Activated CD4-positive, alpha-beta memory T cell treated with anti-CD3 and anti-CD28 coated beads, Interleukin-2, amount 10 ng/mL, durations not matched to agents 7 days and 5 days (primary cell): ENCODE measurements at places on chromosomes 2 and 18. TPM values are rescaled to one million over a fixed set of nuclear protein-coding genes. Genes with fewer than 3 reads are reported as not detected.

DNA sequence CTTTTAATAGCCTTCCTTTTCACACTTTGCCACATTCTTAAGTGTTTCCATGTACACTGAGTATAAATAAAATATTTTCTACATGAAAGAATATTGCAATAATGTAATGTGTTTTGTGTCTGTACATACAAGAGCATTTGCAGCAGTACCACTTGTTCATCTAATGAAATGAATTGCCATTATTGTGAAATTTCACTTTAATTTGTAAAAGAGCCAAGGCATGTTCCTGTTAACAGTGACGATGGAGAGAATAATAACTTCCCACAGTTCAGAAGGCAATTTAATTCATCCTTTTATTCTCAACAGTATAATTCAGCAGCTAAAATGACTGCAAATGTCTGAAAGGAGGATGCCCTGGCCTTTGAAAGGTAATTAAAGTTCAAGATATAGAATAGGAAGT is 853.9 kb downstream of the LRRTM4 start:
- H3K4me1 ChIP-seq = no peaks in the 10 kb centered on the region
- H3K4me3 ChIP-seq = no peak overlapping the region
- no peak overlapping the region for H3K27ac ChIP-seq
- no peaks in the 10 kb centered on the region for H3K27me3 ChIP-seq
- no peak for DNase-seq

- H3K36me3 ChIP-seq = peaks cover 51% of the 10 kb centered on the region
- H3K4me3 ChIP-seq = peak overlapping the region; percentile 93
- no peak for DNase-seq
- peaks cover 60% of the 10 kb centered on the region for H3K4me1 ChIP-seq
- H3K27ac ChIP-seq = peak overlapping the region; percentile 93
- no peaks in the 10 kb centered on the region for H3K27me3 ChIP-seq
Measured at GRCh38 chr2:177261116-177262060, 3.1 kb downstream of the NFE2L2 start.

- DNase-seq = no peak
- peaks cover 3% of the 10 kb centered on the region for H3K27me3 ChIP-seq
- H3K27ac ChIP-seq = no peak overlapping the region
- H3K4me3 ChIP-seq = no peak overlapping the region
Measured at GRCh38 chr2:231359948-231360347, 35.6 kb upstream of the B3GNT7 start.

DNA sequence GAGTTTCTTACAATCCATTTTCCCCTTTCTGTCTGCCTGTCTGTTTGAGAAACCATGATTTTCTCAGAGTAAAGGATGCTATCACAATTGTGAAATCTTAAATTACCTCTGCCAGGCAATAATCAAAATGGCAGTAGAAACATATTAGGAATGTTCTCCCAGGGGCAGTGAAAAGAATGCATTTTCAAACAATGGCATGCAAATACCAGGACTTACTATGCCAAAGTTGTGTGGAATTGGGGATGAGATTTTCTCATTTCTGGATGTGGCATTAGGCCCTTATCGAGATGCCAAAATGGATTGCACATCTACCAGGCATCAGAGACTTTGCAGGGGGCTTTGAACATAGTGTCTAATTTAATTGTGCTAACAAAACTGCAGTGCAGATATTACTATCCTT is 821.4 kb downstream of the RNF144A start:
- no peak overlapping the region for H3K27ac ChIP-seq
- H3K36me3 ChIP-seq = peaks cover 76% of the 10 kb centered on the region
- no peak for DNase-seq

DNA sequence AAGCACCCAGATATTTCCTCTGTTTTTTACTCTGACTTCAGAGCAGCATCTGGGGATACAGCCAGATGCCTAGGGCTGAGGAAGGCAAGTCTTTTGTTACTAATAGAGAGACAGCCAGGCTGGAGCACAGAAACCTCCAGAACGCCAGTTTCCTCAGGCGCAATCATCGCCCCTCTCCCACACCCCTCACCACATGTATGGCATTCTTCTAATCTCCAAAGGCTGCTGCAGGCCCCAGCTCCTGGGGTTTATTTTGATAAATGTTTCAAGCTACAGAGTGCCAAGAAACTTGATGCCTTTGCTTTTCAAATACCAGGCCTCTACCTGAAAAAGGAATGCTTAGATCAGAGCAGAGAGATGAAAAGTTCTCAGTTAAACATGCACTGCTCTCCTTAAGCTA is 283.6 kb downstream of the RBM43 start:
- no peaks in the 10 kb centered on the region for H3K36me3 ChIP-seq
- DNase-seq = no peak
- no peak overlapping the region for H3K4me3 ChIP-seq

DNA sequence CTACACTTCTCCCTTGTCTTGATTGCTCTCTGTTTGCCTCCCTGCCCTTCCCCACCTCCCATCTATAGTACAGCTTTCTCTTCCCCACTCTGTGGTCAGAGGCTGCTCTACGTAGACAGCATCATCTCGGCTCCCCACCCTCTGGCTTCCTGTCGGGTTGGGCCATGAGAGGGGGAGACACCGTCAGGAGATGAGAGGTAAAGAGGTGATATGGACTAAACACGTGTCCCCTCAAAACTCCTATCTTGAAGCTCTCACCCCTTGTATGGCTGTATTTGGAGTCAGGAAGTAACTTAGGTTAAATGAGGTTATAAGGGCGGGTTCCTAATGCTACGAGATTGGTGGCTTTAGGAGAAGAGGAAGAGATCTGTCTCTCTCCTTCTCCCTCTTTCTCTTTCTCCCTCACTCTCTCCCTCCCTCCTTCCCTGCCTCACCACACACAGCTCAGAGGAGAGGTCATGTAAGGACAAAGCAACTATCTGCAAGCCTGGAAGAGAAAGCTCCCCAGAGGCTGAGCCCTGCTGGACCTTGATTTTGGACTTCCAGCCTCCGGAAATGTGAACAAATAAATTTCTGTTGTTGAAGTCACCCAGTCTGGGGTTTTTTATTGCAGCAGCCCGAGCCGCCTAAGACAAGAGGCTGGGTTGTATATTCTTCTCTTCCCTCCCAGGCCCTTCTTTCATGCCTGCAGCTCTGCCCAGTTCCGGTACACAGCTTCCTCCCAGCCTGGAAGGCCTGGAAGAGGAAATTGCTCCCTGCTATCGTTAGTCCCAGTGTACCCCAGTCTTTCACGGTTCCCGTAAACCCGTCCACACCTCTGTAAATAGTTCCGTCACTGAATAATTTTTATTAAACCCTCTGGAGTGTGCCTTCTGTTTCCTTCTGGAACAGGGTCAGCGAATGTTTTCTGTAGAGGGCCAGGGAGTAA is 138.0 kb downstream of the AKAIN1 start:
- H3K36me3 ChIP-seq = no peaks in the 10 kb centered on the region
- peak; percentile 33 for DNase-seq
- no peak overlapping the region for H3K4me3 ChIP-seq
- H3K27ac ChIP-seq = peak overlapping the region; percentile 22
- H3K4me1 ChIP-seq = peaks cover 17% of the 10 kb centered on the region

DNA sequence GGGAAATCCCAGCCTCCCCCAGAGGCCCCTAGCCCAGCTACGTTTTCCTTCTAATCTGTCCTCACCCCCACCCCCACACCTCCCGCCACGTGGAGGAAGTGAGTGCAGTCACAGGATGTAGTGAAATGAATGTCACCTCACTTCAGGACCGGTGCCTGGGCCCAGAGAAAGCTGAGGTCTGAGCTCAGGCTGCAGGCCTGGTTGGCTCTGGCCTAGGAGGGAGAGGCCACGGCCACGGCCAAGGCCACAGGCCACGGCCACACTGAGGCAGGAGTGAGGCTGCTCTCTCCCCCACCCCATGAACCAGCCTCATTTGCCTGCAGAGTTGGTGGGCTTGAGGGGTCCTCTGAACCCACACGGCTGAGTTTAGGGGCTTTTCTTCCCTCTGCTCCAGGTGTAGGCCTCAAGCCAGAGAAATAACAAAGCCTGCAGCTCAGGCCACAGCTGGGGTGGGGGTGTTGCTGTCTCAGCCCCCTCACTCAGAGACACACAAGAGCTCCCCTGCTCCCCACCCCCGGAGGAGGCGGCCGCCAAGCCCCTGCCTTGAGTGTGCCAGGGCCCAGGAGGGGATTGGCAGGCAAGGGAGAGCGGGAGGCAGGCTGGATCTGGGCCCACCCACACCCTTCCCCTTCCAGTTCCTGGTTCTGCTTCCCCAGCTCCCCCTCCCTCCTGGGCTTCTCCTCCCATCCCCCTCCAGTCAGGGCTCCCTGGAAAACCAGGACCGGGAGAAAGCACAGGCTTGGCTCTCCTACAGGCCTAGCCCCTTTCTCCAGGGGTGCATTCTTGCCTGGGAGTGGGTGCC is 27.0 kb downstream of the DNMT3A start:
- peak overlapping the region; percentile 90 for H3K27ac ChIP-seq
- DNase-seq = peak; percentile 85
- peaks cover 3% of the 10 kb centered on the region for H3K36me3 ChIP-seq
- peak overlapping the region; percentile 74 for H3K4me3 ChIP-seq
- peaks cover 59% of the 10 kb centered on the region for H3K4me1 ChIP-seq
- H3K27me3 ChIP-seq = no peaks in the 10 kb centered on the region

- H3K4me3 ChIP-seq = no peak overlapping the region
- no peak overlapping the region for H3K27ac ChIP-seq
- H3K36me3 ChIP-seq = no peaks in the 10 kb centered on the region
- no peaks in the 10 kb centered on the region for H3K4me1 ChIP-seq
- H3K27me3 ChIP-seq = peaks cover 5% of the 10 kb centered on the region
Measured at GRCh38 chr2:164746713-164747112, 94.9 kb downstream of the COBLL1 start.

DNA sequence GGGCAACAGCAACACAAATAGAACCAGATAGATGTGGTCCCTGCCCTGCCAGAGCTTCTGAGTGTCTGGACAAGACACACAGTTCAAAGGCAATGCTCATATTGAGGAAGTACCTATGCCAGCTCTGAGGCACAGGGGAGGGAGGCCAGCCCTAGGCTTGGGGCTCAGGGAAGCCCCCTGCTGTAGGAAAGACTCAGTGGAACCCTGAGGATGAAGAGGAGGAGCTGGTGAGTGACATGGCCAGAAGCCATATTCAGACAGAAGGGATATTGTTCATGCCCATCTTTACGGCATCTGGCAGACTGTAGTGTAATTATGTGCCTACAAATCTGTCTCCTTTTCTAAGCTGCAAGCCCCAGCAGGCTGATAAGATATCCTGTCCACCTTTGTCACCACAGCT is 8.8 kb downstream of the SIGLEC15 start:
- H3K4me1 ChIP-seq = peaks cover 6% of the 10 kb centered on the region
- no peak overlapping the region for H3K27ac ChIP-seq

DNA sequence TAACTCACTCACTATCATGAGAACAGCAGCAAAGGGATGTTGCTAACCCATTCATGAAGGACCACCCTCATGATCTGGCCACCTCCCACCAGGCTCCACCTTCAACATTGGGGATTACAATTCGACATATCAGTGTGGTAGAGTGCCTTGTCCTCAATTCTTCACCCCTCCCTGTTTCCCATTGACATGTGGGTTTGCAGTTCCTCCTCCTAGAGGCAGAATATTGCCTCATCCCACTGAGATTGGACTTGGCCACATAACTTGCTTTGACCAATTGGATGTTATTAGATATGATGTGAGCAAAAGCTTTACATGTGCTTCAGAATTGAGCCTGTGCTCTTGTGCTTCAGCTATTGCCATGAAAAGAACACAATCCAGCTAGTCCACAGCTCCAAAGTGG is 217.0 kb upstream of the CXCR4 start:
- no peaks in the 10 kb centered on the region for H3K27me3 ChIP-seq
- no peak overlapping the region for H3K4me3 ChIP-seq
- H3K27ac ChIP-seq = no peak overlapping the region
- no peak for DNase-seq

DNA sequence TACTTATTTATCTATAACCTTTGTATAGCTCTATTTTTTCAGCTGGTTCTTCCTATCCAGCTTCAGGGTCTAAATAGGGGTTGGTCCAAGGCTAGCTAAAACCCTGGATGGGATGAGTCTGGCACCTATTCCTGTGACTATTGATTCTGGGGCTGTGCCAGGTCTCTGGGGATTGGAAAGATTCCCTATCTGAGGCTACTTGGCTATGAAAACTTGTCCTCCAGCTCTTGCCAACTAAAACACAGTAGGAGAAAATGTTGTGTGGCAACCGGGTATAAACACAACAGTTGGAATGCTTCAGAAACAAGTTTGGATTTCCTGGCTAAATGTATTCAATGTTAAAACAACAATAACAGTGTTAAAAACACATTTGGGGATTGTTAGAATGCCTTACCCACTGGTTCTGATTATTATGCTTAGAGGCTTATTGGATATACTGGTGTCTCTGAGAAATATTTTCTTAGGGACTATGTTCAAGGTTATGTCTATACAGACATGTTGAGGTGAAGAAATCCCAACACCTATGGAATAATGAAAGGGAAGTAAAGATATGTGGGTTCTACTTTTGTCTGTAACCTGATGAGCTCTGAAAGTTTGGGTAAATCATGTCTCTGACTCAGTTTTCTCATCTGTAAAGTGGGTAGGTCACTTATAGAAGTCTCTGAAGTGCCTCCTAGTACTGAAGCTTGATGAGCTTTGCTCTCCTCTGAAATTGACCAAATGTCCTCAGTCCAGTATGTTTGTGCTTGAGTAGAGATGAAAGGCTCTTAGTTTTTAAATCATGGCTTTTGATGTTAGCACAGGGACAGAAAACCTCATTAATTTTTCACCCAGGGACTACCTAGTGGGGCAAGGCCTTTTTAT is 460.7 kb downstream of the MTX2 start:
- no peak overlapping the region for H3K27ac ChIP-seq
- H3K36me3 ChIP-seq = no peaks in the 10 kb centered on the region
- H3K27me3 ChIP-seq = peaks cover 2% of the 10 kb centered on the region
- H3K4me3 ChIP-seq = no peak overlapping the region
- DNase-seq = no peak
- H3K4me1 ChIP-seq = no peaks in the 10 kb centered on the region

GRCh38 chr2:226354434-226354833 is 445.2 kb downstream of the IRS1 start:
- no peaks in the 10 kb centered on the region for H3K4me1 ChIP-seq
- no peak overlapping the region for H3K4me3 ChIP-seq
- no peak overlapping the region for H3K27ac ChIP-seq
- no peaks in the 10 kb centered on the region for H3K36me3 ChIP-seq
- no peak for DNase-seq

GRCh38 chr18:47981320-47981719 is 50.9 kb upstream of the SMAD2 start:
- H3K27ac ChIP-seq = no peak overlapping the region
- H3K27me3 ChIP-seq = peaks cover 2% of the 10 kb centered on the region
- H3K4me1 ChIP-seq = peaks cover 3% of the 10 kb centered on the region
- DNase-seq = no peak
- H3K36me3 ChIP-seq = no peaks in the 10 kb centered on the region
- no peak overlapping the region for H3K4me3 ChIP-seq

ZBTB7C gene
- total RNA-seq = 0.81 TPM

MAL gene
- 210 TPM for total RNA-seq

DNAH6 gene
- 0.50 TPM for total RNA-seq

CDH19 gene
- not detected for total RNA-seq

CCDC74B gene
- total RNA-seq = 0.88 TPM

PDE11A gene
- total RNA-seq = not detected

TUBA3E gene
- not detected for total RNA-seq
